HT-29 (cell line): ENCODE measurements at places on chromosomes 1 and 21.

GRCh38 chr1:227059076-227059475 is 119.0 kb downstream of the COQ8A start:
- no peak for DNase-seq

DNA sequence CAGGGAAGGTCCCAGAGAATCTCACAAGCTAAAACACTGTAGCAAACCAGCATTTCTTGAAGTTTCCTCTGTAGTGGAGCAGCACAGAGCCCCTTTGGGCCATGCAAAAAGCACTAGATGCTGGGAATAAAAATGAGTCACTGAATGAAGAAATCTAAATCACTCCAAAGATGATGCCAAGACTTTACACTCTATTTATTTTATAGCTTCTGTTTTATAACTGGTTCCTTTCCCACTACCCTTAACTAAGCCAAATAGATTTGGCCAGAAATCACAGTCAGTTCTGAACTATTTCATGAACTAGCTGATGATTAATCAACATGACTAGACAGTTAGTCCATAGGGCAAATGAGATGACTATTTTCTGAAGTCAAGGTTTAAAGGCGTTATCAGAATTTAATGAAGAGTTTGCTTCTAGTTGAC is 89.5 kb downstream of the SCMH1 start:
- DNase-seq, result no peak

- no peak for DNase-seq
Observed at GRCh38 chr1:182723200-182723599, 38.8 kb upstream of the RGS8 start.

DNA sequence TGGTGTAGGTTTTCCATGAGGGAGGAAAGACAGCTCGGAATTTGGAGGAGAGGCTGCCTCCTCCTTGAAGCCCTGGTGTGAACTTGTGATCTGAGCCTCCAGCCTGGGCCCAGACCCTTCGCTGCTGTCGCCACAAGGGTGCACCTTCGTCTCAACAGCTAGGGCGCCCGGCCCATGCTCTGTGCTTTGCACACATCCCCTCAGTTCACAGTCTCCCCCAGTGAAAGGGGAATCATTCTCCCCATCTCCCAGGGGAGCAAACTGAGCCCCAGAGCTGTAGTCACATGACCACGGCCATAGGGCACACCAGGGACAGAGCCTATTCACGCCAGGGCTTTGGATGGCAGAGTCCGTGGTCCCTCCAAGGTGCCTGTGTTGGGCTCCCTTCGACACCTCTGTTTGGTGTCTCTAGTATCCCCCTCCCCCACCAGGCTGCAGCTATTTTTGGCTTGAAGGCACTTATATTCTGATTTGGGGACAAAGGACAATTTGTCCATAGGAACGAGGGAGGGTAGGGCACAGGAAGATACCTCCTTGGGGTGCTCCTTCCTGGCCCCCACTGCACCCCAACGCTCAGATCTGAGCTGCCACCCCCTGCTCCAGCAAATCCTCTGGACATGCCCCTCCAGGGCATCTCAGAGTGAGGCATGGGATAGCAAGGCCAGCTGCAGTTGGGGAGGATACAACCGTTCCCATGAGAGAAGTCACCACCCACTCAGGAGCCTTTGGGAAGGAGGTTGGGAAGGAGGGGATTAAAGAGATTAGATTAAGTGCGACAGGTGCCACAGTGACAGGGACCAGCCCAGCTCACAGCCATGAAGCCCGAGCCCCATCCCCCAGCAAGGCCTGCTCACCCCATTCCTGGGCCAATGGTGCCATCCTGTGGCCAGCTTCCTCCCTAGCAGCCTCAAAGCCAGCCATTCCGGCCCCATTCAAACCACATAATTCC is 15.7 kb downstream of the MATN1 start:
- peak; percentile 83 for DNase-seq

- DNase-seq, result peak; percentile 27
Observed at GRCh38 chr1:91569411-91570119, 68.9 kb downstream of the CDC7 start.

- DNase-seq, result peak; percentile 15
Observed at GRCh38 chr1:26009796-26010447, 11.7 kb upstream of the EXTL1 start.

DNA sequence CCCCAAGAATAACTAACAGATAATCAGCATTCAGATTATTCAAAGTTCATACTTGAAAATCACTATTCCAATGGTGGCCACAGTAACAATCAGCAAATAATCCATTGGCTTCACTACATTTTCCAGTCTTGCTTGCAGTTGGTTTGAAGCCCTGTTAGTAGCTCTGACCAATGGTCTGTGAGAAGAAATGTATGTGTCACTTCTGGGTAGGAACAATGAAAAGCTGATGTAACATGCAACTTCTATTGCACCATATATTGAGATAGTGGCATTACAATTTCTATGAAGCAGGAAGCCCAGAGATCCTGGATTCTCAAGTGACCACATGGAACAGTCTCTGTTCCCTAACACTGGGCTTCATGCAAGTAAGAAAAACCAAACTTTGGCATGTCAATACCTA is 250.9 kb upstream of the DAB1 start:
- DNase-seq, result no peak

DNA sequence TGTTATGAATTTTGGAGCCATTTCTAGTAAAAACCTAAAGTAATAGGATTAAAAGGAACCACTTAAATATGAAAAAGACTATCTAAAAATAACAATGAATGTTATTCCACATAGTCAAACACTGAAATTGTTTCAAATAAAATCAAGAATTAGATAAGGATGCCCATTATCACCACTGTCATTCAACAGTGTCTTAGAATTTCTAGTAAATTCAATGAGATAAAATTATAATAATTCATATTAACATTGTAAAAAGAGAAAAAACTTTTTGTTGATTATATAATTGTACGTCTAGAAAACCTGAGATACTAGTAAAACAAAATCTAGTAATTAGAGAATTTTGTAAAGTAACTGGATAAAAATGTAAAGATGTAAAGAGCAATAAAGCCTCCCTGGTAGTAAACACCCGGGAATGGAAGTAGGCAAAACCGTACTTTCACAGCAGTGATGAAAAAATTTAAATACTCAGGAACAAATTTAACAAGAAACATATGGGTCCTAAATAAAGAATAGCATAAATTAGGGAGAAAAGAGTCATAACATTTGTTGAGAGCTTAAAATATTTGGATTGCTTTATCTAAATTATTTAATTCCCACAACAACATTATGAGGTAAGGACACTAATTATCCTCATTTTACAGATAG is 56.4 kb downstream of the LBR start:
- DNase-seq, result no peak

GRCh38 chr1:111879081-111879480 is 110.4 kb downstream of the KCND3 start:
- no peak for DNase-seq

GRCh38 chr1:15400627-15401026 is 9.1 kb upstream of the EFHD2 start:
- no peak for DNase-seq

GRCh38 chr1:26994020-26994786 is 711 bp downstream of the TRNP1 start:
- no peak for DNase-seq

- DNase-seq, result no peak
Observed at GRCh38 chr1:173714441-173714758, 381 bp upstream of the KLHL20 start.

- DNase-seq, result no peak
Observed at GRCh38 chr1:172774561-172774960, 115.7 kb downstream of the FASLG start.

GRCh38 chr1:238690415-238690814 is 696.0 kb upstream of the CHRM3 start:
- DNase-seq, result no peak

DNA sequence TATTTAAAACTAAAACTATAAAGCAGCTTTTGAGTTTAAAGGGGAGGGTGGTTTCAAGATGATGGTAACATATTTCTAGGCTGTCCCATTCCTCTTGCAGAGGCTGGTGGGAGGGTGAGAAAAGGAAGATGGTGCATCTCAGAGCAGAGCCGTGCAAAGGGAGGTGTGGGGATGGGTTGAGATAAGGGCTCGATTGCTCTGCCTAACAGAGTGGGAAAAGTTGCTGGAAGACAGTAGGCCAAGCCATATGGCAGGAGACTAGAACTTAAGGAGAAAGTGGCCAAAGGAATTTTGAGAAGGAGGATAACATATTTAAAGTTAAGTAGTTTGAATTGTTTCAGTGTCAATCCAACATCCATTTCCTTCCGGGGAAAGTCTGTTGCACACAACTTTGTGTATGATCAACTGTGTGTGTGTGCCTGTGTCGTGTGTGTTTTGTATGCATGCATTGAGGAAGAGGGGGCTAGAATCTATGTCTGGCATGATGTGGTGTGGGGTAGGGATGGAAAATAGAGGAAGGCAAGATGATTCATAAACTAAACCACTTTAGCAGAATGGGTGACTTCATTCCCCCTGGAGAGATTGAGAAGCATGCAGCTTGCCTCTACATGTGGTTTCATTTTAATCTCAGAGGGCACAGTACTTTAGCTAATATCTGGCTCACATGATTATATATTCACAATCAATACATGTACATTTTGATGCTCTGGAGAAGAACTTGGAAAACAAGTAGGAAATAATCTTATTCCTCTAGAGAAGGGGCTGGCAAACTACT is 145.0 kb upstream of the DNAH14 start:
- no peak for DNase-seq

DNA sequence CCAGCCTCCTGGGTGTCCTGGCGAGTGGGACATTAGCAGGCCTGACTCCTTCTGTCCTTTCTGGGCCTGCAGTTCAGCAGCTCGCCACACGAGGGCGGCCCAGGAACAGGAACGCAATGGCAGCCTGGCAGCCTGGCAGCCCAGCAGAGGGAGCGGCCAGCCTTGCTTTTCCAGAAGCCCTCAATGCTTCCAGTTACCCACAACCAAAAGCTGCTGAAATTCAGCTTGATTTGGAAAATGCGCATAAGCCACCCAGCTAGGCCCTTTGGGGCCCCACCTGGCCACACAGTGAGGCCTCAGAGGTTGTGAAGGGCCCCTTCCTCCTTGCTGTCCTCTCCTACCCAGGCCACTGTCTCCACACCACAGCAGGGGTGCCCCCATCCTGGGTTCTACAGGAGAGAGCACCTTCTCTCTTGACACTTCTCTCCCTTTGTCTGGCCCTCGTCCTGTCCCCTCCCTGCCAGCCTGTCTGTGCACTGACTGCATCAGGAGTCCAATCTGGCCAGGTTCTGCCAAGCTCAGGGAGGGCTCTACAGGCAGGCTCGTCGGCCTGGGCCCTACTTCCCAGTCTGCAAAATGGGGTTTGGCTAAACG is 103.4 kb upstream of the VAMP3 start:
- peak; percentile 94 for DNase-seq

GRCh38 chr1:176444286-176444685 is 18.7 kb upstream of the PAPPA2 start:
- DNase-seq, result no peak

GRCh38 chr1:203335503-203335902 is 15.4 kb downstream of the FMOD start:
- DNase-seq, result no peak
